Stimulated activated naive B cell treated with anti-CD40 and anti-IgM and Interleukin-4, amounts not matched to agents 10 μg/mL and 1 μg/mL and 100 μg/mL, for 72 hours (primary cell): ENCODE measurements at places on chromosomes 5 and 9.

- DNase-seq, result no peak
Observed at GRCh38 chr9:76887003-76887821, 18.7 kb downstream of the PRUNE2 start.

DNA sequence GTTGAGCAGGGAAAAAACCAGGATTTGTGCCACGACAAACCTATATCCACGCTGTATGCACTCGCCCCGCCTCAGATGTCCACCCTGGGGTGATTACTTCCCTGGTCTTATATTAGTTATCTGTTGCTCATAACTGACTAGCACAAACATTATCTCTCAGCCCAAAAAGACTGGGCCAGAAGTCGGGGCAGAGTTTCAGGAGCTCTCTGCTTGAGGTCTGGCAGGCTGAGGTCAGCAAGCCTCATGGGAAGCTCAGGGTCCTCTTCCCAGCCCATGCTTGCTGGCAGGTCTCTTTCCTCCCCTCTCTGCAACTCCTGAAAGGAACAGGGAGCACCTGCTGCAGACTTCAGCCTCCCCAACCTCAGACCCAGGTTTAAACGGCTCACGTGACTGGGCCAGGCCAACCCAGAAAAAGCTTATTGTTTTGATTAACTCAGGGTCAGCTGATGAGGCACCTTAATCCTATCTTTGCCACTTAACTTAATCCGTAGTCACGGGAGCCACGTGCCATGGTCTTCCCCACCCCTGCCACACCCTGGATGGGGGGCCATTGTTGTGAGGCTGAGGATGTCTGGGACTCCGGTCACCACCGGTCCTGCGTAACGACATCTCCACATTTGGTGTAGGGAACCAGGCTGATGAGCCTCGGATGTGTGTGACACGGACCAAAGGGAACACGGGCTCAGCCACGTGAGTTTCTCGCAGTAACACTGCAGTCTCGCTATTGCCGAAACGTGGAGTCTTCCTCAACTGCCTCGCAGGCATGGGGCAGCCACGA is 123.7 kb upstream of the IRX4 start:
- DNase-seq, result no peak

- no peak for DNase-seq
Observed at GRCh38 chr5:107990881-107991810, 320.4 kb upstream of the EFNA5 start.

DNA sequence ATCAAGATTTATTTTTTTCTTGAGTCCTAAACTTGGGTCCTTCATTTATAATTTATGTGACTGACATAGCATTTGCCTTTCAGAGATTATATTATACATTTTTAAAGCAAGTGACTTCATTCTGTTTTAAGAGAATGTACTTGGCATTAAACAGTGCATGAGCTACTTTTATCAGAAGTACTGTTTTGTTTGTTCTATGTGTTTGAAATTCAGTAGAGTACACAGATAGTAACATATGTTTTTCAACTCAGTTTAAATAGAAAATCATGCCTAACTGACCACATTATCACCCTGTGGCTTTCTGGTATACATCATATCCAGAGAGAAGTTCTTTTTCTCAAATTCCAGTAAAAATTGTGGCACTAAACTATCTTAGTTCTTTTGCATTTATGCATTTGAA is 335.3 kb upstream of the CDH18 start:
- DNase-seq, result no peak

DNA sequence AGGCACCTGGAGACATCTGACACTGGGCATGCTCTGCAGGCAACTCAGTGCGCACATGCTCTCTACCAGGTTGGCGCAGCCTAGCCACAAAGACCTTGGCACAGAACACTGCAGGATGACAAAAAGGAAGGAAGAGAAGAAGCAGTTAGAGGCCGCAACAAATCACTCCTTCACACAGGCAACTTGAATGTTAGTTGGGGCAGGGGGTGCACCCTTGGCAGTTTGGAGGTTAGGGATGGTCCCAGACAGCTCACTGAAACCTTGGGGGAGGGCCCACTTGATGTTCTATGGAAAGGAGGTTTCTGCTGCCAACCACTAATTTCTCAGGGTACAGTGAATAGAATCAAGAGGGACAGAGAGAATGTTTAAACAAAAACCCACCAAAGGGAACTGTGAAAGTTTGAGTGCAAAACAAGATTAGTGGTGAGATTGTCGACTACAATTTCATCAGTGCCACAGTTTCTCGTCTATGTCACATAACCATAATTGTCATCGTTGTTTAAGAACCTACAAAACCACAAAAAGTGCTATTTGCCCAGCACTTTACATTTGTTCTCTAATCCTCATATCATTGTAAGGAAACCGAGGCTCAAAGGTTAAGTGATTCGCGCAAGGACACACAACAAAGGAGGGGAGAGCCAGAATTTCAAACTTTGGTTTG is 48.7 kb downstream of the FBXW11 start:
- peak; percentile 75 for DNase-seq

DNA sequence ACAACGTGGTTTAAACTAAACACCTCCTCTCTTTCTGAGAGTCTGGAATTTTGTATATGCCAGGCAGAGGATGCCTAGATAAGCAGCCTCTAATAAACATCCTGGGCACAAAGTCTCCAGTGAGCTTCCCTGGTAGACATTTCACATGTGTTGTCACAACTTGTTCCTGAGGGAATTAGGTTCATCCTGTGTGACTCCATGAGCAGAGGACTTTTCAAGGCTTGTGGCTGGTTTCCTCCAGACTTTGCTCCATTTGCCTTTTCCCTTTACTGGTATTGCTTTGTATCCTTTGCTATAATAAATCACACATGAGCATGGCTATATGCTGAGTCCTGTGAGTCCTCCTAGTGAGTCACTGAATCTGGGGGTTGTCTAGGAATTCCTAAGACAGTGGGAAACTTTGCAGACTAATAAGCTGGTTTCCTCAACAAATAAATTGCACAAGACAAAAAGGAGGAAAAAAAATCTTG is 77.4 kb downstream of the NR2F1-AS1 start:
- DNase-seq, result no peak

GRCh38 chr9:110173322-110173642 is 34.7 kb downstream of the C9orf152 start:
- DNase-seq, result no peak

DNA sequence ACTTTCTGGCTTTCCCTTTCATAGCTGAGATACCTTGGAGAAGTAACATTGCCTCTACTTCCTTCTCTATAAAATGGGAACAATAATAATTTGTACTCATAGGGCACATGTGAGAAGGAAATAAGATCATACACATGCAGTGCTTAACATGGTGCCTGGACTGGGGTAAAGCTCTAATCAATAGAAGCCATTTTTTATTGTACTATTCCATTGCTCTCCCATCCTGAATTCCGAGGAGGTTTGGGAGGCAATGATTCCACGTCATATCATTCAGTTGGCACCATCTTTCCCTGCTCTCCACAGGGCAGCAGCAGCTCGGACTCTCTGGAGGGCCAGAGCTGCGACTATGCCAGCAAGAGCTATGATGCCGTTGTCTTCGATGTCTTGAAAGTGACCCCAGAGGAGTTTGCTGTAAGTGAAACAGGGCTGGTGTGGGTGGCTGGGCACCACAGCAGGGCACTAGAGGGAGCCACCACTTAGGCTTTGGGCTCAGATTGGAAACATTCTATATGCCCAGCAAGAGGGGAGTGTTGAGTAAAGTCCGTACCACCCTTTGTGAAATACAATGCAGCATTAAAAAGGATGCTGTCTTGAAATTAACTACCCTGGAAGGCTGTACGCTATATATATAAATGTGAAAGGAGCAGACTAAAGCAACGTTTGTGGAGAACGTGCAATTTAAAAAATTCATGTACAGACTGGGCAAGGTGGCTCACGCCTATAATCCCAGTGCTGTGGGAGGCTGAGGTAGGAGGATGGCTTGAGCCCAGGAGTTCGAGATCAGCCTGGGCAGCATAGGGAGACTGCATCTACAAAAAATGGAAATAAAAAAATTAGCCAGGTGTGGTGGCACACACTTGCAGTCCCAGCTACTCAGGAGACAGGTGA is 51.2 kb downstream of the RALGPS1 start:
- DNase-seq, result peak; percentile 24

- DNase-seq, result no peak
Observed at GRCh38 chr5:78746021-78746770, 97.6 kb upstream of the LHFPL2 start.

DNA sequence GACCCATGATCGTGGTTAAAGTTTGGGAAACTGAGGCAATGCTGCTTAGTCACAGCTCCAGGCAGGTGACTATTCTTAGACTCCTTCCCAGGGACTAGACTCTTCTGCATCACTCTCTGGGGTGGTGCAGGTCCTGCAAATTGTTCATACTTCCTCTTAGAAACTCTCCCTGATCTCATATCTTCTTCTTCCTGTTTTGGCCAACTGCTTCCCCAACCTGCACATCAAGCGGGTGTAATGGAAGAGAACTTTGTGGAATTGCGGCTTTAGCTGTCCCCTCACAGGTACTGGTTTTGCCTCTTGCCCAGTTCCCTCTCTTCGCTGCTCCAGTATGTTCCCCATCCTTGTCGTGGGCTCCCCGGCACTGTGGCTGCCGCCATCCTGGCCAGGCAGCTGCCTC is 111.5 kb upstream of the CTSL start:
- DNase-seq, result no peak

DNA sequence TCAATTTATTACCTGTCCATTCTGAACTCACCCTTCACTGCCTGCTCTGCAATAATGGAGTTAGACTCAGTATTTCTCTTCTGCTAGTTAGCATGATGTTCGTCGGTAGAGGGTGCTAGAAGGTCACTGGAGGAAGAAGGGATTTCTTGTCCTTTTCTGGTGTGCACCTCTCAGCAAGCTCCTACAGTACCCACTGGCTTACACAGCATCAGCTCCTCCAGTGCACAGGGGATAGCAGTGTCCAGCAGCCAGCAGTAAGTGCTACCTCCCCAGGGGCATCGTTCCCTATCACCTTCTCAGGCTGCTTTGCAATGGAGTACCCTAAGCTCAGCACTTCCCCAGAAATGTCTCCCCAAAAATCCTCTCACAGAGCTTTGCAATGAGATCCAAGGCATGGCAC is 45.9 kb upstream of the APC start:
- DNase-seq, result no peak

DNA sequence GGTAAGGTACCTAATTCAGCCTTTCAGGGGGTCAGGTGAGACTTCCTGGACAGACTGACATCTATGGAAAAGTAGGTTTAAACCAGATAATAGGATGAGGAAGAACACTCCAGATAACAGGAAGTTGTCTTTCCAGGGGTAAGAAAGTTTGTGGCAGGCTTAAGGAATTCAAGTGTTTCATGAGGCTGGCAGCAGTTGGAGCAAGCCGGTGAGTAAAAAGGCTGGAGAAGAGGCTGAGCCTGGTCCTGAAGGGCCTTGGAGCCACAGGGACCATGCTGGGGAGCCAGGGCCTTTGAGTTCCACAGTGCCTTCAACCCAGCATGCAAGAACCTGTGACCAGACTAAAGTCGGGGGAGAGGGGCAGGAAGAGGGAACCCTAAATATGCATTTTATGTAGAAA is 353.4 kb downstream of the SPOCK1 start:
- no peak for DNase-seq

- DNase-seq, result no peak
Observed at GRCh38 chr5:147836439-147836838, 5.0 kb upstream of the SPINK1 start.

- no peak for DNase-seq
Observed at GRCh38 chr5:33182986-33183385, 257.8 kb upstream of the TARS1 start.

- no peak for DNase-seq
Observed at GRCh38 chr5:132474131-132474723, 16.3 kb downstream of the IRF1 start.

DNA sequence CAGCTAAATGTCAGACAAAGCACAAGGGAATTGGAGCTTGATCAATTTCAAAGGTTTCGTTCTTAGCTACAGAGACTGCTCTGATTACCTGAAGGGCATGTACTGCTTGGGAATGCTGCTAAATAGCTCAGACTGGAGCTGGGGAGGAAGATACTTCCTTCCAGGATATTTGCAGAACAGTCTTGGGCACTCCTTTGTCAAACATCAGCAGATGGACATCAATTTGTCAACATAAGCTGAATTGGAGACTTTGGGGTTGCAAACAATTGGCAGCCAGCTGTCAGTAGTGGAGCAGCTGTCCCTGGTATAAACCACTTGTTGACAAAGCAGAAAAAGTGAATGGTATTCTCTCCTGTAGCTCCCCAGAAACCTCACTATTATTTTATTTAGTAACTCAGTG is 182.0 kb downstream of the CCDC192 start:
- DNase-seq, result no peak

DNA sequence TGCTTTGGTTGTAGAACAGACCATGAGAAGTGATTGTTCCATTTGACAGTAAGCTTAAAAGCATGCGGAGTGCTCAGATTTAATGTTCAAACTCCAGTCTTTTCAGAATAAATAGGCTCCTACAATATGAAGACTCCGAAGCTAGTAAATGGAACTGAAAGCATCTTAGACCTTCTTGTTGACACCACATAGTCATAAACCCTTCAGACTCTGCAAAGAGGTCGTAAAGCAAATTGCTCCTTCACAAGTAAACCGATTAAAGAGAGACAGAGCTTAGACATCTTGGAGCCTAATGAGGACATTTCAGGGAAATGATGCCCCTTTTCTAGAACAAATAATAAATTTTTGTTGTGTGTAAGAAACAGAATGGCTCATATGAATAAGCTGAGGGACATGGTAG is 511.0 kb upstream of the RIOK2 start:
- DNase-seq, result no peak

DNA sequence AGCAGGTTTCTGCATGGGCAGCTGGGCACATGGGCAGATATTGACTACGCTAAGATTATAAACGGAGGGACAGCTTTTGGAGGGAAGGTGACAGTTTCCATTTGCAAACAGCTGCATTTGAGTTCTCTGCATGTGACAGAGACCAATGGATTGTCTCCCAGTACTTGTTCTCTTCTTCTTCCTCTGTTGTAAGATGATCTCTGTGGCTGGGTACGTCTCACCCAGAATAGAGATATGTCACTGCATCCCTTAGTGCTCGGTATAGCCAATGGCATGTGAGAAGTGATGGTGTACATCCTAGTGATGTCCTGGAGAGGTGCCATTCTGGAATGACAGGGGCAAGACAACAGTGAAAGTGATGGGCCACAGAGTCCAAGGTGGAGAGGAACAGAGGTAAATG is 171.3 kb downstream of the CFAP90 start:
- no peak for DNase-seq

DNA sequence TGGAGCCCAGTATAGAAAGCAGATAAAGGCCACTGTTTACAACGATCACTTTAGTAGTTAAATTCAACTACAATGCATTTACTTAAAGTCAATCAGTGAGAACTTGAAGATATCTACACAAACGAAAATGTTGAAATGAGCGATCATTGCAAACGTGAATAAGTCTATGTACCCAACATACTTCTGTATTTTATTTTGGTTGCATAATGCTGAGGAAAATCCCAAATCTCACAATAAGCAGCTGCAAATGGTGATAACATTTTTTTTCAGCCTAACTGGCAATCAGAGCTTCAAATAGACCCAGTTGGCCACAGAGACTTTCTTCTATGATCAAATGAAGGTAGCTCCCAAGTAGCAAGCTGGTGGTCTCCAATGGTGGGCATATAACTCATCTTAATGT is 32.1 kb downstream of the PDGFRB start:
- DNase-seq, result no peak

DNA sequence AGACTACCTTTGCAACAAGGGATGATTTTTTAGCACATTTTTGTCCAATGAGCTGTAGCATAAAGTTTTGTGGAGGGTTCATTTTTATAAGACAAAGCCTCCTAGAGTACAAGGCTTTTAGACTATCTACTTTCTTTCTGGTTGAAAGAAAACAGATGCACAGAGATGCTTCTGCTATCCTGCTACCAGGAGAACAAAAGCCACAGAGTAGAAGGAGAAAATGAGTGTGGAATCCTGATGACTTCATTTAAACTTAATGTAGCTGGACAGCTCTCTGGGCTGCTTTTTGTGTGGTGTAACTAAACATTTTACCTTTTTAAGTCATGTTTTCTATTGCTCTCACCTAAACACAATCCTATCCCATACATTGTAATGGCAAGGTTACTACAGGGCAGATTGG is 1009.4 kb downstream of the TLE1 start:
- no peak for DNase-seq
